ENCODE measurements at places on chromosomes 13 and 19.
A peak's percentile ranks its signal among the peaks of the same experiment; 100 is the strongest.

DNA sequence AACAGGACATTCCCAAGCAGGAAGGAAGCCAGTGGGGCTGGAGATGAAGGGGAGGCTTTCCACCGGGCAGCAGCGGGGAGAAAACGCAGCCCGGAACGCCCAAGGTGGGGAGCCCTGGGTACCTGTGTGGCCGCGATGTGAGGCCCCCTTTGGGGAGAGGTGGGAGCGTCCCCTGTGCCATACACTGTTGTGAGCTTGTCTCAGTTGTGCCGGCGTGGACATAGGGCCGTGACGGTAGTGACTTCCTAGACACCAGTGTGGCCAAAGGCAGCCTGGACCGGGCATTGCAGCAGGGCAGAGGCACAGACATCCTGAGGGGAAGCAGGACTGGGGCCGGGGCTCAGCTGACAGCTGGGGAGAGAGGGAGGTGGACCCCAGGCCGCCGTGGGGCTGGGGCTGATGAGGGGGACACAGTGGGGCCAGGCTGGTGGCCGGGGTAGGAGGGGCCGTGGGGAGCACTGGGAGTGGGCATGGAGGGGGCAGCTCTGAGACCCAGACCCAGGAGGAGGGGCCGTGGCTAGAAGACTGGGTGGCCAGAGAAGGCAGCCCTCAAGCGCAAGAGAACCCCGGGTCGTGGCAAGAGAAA is 38.5 kb upstream of the TFDP1 start:
- DNase-seq: no peak

- DNase-seq: peak; percentile 40
These were observed 145.1 kb downstream of the PCCA start for GRCh38 chr13:100234006-100234405.

DNA sequence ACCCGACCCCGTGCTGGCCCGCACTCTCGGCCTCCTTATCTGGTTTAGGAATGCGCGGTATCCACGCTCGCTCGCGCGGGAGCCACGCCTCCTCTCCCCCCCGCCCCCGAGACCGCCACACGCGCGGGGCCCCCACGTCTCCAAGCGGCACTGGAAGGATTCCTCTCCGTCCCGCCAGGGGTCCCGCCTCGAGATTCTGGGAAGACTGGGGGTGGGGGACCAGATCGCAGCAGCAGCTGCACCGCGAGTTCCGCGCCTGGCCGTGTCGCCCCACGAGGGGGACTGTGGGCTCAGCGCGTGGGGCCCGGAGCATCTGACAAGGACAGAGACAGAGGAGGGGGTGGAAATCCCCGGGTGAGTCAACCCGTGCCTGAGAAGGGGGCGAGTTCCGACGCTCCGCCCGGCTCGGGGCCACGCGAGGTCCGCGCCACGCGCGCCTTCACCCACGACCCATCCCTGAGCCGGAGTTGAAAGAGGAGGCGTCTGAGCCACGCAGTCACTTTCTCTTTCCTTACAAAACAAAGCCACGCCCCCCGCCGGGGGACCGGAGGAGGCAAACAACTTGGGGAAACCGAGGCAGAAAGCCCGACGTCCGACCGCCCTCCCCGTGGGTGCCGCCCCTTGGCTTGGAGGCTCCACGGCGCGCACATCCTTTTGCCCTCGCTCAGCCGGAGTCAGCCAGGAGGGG is 814 bp downstream of the S1PR2 start:
- peak; percentile 68 for DNase-seq

GRCh38 chr19:47608969-47609905 is at the start of gene BICRA:
BICRA (plus strand) TSS chr19:47609134; CDS start chr19:47673575, 64,441 bp downstream.
- DNase-seq: peak; percentile 82

GRCh38 chr13:49759503-49759902 is 33.0 kb downstream of the KPNA3 start:
- no peak for DNase-seq

DNA sequence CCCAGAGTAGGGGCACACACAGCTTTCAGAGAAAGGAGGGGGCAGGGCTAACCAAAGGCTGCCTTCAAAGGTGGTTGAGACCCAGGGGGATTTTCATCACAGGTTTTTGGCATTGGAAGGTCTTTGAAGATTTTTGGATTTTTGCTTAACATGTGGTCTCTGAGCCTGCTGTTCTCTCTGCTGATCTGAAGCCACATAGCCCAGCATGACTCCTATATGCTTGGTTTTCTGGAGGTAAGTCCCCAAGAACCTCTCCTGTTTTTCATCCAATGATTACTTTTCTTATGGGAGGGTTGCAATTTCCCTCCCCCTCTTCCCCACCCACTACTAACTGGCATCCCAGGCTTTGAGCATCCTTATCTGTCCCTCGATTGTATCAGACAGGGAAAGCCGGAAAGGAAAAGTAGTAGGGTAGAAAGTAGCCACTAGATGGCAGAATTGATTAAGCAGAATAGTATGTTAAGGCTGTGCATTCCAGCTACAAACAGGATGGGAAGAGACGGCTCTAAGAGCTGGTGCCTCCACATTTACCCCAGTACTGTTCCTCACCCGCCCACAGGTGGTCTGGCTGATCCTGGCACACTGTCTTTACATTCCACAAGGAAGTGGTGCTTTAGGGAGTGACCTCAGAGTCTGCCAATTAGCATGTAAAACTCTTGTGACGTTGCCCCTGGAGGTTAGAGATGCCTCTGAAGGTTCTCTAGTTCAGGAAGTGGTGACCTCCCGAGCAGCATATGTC is 218.9 kb upstream of the EDNRB start:
- DNase-seq: peak; percentile 35

GRCh38 chr13:95239283-95239682 is 62.0 kb downstream of the ABCC4 start:
- DNase-seq: peak; percentile 83

- no peak for DNase-seq
These were observed 25.7 kb downstream of the CEBPG start for GRCh38 chr19:33399081-33399744.

GRCh38 chr13:98267080-98267912 is 90.2 kb upstream of the RNF113B start:
- no peak for DNase-seq

- DNase-seq: no peak
These were observed 2.2 kb downstream of the IGFLR1 start for GRCh38 chr19:35740108-35740422.

GRCh38 chr19:34500656-34501120 is 19.1 kb downstream of the WTIP start:
- no peak for DNase-seq

DNA sequence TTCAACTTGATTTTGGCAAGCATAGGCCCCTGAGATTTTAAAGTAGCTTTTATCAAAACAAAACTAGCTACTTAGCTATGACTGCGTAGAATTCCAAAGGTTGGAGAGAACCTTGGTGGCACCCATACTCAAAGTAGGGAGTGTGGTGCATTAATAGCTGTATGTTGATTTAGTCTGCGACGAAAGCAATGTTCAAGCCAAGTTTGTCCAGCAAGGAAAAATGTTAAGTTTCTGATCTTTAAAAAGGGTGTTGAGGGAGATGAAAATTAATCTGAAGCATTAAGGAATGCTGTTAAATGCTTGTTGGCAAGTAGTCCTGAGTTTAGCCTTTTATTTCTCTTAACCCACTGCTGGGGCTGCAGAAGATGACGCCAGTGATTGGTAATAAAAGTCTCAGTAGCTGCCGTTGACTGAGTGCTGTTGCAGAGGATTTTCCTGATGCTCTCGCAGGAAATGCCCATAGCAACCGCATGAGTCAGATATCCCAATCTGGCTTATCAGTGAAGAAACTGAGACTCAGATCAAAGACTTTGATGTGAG is 75.9 kb upstream of the RNF113B start:
- DNase-seq: no peak
